Hematopoietic multipotent progenitor cell treated with erythropoietin and hydrocortisone succinate and interleukin-3 and kit ligand, for 8 days (in vitro differentiated cells): ENCODE measurements at places on chromosomes 6 and 20.

- DNase-seq: no peak
Observed at GRCh38 chr6:167742719-167743303, 83.9 kb upstream of the AFDN start.

DNA sequence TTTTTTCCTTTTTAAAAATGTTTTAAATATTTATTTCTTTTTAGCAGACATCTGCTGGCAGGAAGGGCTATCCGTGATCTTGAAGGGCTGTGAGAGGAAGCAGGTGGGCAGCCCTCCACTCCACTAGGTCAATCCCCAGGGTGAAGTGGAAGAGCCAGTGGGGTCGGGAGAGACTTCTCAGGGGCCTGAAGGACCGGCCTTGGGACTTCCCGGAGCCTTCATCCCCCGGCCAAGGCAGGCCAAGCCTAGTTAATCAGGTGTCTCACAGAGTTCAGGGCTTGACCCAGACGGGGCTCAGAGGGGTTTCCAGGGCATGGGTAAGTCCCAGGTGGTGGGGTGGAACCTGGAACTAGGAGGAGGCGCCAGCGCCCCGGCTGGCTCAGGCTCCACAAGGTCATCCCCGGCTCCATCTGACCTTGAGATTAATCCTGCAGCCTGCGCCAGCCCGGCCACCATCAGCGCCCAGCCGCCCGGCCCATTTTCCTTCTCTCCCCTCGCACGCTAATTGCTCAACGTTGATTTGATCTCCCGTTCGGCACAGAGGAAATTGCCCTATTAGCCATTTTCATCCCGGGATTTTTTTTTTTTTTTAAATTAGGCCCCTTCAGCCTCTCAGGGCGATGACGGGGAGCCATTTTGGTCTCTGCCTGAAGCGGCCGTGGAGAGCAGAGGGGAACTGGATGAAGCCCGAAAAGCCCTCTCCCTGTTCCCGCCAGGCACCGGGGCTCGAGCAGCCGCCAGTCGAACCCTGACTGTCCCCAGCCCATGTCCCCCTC, 44.4 kb downstream of the MDFI start:
- DNase-seq: no peak

- DNase-seq: peak; percentile 85
Observed at GRCh38 chr6:159691133-159691962, 1.7 kb downstream of the SOD2 start.

GRCh38 chr6:168021581-168021980, 24.1 kb downstream of the KIF25 start:
- DNase-seq: no peak

DNA sequence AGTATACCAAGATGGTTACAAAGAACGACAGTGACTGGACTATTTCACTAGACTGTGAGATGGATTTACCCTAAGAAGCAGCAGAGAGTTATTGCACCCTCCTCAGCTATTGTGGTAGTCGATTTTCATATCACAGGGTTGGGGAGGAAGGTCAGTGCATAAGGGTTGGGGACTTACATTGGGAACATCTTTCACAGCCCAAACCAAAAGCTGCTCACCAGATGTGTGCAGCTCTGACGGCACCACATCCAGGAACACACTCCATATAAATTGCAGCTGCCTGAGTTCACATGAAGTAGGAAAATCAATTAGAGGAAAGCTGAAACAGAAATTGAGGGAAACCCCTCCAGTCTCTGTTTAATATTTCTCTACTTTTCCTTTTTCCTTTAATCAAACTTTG, 470.5 kb upstream of the NRSN1 start:
- no peak for DNase-seq

- DNase-seq: no peak
Observed at GRCh38 chr6:72959821-72960220, 265.5 kb downstream of the KHDC1L start.

DNA sequence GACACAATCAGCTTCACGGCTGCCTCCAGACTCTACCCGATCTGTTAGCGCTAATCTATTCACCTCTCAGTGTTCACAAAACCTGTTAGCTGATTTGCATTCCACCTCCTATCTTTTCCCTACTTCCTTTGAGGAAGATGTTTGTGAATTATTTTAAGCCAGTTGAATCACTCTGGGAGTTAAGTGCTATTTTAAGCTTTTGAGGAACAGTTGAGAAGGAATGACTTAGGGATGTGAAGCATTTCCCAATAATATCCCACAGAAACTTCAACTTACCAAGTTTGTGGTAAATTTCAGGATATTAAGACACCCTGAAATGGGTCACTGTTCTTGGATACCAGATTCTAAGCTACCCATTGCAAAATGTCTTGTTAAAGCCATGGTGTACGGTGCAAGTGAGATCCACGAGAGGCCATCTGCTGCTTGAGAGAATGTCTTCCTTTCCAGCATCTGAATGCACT, 145.2 kb upstream of the CITED2 start:
- peak; percentile 28 for DNase-seq

DNA sequence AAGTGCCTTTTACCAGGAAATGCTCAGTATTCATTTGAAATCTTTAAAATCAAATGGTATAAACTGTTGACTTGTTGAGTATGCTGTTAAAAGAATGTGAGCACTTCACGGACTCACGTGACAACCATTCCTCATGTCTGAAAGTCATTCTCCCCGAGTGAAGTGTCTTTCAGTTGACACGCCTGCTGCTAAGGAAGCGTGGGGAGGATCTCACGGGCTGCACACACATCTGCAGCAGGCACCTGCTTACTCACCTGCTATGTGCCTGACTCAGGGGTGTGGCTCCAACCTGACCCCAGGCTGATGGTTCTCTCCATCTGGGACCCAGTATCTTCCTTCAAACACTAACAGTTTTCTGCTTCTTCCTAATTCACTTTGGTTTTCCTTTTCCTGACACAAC, 32.7 kb downstream of the WDR27 start:
- DNase-seq: no peak

DNA sequence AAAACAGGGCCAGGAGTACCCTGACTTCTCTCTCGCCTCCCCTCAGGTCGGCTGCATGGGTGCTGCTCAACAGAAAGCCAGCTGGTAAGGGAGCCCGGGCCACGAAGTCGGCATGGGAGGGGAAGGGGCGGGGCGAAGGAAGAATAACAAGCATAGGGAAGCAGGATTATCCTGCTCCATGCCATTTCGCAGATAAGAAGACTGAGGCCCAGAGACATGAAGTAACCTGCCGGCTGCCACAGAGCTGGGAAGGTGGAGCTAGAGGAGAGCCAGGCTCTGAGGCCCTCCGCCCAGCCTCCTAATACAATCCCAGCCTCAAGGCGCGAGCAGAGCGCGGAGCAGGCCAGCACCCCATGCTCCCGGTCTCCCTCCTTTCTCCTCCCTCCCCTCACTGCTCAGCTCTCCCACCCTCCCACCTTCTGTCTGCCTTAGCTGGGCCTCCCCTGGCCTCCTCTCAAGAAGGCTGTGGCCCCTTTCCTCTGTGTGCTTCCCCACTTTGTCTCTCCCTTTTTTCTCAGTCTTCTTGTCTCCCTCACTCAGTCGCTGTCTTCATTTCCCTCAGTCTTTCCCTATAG, 13.2 kb upstream of the HMGA1 start:
- no peak for DNase-seq

DNA sequence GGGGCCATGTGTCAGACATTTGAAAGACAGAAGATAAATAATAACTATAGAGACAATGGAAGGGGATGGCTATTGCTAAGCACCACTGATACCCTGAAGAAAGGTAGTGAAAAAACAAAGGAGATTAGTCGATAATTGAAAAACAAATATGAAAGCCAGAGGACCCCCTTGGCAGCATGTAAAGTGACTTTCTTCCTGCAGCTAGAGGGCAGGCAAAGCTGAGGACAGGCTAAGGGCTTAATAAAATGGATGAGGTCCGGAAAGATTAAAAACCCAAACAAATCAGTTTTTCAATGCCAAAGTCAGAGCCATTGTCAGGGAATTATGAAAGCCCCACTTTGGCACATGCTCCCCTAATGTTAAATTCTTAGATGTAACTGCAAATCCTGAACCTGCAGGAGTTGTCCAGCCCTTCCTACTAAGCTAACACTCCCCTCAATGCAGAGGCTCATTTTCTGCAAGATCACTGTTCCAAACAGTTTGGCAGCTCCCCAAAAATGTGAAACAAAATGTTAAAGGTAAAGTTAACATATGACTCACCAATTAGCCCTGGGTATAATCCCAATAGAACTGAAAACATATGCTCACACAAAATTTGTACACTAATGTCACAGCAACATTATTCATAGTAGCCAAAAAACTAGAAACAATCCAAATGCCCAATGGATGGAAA, 1177.9 kb downstream of the GRIK2 start:
- DNase-seq: no peak

- no peak for DNase-seq
Observed at GRCh38 chr6:84258268-84258667, 30.8 kb upstream of the CEP162 start.

DNA sequence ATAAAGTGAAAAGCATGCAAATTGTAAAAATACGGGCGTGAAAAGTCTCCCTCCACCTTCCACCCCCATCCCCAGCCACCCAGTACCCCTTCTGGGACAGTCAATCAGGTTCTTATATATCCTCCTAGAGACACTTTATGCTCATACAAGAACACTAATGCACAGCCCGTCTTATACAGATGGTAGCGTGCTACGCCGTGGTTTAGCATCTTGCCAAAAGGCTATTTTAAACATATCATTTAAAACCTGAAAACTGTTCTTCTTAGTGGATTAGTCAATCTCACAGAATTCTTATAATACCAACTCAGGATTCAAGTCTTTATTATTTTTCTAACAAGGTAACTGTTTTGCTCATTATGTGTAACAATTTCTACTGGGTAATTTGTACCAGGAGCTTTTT, 57.2 kb upstream of the MRPS10 start:
- DNase-seq: no peak

DNA sequence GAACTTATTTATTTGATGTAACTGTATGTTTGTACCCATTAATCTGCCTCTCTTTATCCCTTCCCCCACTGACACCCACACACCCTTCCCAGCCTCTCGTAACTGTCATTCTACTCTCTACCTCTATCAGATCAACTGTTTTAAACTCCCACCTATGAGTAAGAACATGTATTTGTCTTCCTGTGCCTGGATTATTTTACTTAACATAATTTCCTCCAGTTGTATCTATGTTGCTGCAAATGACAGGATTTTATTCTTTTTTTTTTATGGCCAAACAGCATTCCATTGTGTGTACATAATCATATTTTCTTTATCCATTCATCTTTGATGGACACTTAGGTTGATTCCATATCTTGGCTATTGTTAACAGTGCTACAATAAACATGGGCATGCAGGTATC, 49.3 kb downstream of the PHACTR2 start:
- DNase-seq: peak; percentile 42

- DNase-seq: no peak
Observed at GRCh38 chr20:60053125-60053817, 95.0 kb downstream of the CDH26 start.

GRCh38 chr6:46350714-46351113, 140.5 kb downstream of the RCAN2 start:
- no peak for DNase-seq

- no peak for DNase-seq
Observed at GRCh38 chr6:106194949-106195921, 109.1 kb downstream of the PRDM1 start.

GRCh38 chr6:143443096-143443495, 7.4 kb downstream of the ADAT2 start:
- no peak for DNase-seq

DNA sequence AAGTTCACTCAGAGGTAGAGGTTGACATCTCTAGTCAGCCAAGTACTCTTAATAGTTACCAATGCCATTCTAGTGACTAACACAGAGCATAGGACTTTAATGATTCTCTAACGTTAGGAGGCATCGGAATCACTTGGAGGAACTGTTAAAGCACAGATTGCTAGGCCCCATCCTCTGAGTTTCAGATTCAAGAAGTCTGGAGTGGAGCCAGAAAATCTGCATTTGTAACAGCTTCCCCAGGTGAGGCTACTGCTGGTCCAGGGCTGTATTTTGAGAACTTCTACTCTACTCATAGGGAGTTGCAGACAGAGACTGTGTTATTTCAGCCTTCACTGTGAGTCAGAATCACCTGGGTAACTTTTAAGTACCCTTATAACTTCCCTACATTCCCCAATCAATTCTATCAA, 5.7 kb downstream of the LMBRD1 start:
- no peak for DNase-seq

- DNase-seq: no peak
Observed at GRCh38 chr6:25053875-25054371, 118.2 kb upstream of the RIPOR2 start.

- no peak for DNase-seq
Observed at GRCh38 chr6:79330704-79331103, 96.2 kb upstream of the HMGN3 start.

DNA sequence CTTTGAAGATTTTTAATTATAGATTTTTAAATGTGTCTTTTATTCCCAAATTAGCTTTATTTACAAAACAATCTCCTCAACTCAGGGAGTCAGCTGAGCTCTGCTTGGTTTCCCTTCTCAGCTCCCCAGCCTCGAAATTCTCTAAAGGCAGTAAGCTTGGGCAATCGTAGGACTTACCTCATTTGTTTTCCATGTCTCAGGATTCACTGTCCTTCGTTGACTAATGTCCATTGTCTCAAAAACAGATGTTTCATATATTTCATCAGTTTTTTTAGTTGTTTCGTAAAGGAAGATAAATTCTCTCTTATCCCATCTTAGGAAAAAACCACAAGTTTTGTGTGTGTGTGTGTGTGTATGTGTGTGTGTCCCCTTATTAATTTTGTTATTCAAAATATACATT, 102.2 kb upstream of the ADGRF1 start:
- no peak for DNase-seq

DNA sequence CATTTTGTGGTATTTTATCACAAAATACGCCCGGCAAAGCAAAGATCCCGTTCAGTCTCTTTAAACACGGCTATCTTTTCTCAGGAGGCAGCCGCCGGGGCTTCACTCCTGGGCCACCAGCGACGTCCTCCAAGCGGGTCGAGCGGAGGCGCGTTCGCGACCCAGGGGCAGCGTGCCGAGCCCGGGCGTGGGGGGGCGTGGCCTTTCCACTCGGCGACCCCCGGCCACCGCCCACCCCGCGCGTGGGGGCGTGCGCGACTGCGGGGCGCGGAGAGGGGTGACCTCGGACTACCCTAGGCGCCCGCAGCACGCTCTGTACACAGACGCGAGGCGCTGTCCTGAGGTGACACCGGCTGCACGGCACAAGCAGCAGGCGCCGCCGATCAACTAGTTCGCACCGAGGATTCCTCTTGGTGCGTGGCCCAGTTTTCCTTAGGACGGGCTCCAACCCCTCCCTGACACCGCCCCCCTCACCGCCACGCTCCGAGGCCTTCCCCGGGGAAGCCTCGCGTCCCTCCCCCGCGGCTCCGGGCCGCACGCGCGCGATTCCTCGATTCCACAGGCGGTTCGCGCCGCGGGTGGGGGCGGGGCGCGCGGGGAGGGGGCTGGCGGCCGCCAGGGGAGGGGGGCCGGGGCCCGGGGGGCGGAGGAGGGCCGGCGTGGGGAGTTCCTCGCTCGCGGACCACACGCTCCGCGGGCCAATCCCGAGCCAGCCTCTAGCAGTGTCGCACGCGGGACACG, 1.1 kb upstream of the JARID2 start:
- DNase-seq: peak; percentile 75
